ENCODE measurements at places on chromosomes 11 and 22.
A peak's percentile ranks its signal among the peaks of the same experiment; 100 is the strongest.

DNA sequence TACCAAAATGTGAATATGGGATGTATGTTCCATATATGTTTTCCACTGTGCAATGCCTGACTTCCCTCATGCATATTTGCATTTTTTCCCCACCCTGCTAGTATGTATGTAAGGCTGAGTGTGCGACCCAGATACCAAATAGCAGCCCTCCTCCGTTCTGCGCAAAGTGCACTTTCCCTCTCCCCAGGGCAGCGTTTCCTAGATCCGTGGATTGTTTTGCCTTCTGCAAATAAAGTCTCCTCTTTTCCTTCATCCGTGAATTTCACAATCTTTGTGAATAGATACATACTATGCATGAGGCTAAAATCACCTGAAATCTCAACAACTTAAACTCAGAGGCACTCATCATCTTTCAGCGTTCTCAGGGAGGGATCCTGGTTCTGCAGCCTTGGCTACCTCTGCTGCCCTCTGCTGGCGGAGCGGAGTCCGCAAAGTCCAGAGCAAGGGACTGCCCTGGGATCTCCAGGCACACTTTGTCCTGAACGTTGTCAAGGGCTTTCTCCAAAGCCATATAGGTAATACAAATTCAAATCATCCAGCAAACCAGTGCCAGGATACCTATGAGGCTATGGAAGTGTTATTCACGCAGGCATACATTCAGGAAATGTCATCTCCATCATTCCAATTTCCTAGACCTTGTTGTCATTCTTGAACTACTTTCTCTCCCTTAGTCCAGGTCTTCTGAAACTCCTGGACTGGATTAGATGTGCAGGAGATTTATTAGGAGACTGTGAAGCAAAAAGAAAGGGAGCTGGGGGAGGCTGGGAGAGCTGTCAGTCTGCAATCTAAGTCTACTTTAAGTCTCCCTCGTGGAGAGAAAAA is 53.1 kb downstream of the CNTF start:
- peak; percentile 6 for DNase-seq

GRCh38 chr11:69593851-69594250 is 47.1 kb upstream of the CCND1 start:
- no peak for DNase-seq

DNA sequence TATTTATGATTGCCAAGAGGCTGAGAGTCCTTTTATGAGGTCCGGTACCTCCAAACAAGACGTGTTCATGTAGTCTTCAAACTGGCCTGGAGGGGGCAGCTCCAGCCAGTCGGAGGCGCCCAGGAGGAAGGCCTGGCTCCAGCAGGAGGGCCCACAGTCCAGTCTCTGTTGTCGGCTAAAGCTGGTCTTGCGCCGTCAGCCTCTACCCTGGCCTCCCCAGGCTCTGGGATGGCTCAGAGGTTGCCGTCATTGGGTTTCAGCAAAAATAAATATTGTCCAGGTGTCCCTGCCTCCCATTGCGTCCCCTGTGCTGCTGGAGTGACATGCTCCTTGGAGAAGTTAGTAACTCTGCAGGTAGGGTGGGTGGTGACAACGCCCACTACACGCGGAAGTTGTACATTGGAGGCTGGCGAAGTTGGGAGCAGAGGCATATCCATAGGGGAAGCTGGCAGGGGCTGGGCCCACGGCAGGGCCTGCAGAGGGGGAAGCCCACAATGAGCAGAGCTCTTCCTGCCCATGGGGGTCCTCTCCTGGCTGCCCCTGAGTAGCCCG is 1.0 kb upstream of the SLC25A1 start:
- peak; percentile 63 for DNase-seq

DNA sequence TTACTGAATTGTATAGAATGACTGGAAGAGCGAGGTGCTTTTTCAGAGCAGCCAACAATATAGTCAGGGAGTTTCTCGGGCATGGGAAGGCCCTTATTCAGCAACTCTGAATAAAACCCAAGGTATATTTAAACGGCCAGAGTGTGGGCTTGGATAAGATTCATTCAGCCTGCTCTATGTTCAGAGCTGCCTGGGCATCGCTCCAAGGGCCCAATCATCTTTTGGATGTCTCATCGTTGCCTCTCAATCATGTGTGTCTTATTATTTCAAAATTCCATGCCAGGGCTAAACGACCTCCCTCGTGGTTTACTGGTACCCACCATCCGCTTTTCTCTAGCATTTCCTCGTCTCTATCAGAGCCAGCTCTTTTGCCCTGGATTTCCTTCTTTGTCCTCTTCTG is 19.5 kb upstream of the NTM start:
- no peak for DNase-seq

DNA sequence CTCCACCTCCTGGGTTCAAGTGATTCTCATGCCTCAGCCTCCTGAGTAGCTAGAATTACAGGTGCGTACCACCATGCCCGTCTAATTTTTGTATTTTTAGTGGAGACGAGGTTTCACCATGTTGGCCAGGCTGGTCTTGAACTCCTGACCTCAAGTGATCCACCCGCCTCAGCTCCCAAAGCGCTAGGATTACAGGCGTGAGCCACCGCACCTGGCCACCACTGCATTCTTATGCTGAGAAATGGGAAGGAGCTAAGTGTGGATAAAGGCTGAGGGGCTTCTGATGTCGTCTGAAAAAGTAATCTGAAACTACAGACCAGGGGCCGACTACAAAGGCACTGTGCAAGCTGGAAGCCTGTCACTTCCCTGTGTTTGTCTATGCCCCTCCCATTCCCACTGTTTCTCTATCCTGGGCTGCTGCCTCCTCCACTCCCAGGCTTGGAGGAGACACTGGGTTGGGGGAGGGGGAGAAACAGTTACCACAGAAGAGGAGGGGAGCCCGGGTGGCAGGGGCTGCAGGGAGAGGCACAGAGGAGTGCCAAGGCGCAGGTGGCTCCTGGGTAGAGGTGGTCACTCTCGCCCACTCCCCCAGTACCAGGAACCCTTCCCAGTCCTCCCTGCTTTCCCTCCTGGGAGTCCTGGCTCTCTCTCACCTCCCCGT is 2.9 kb upstream of the MTA2 start:
- no peak for DNase-seq

DNA sequence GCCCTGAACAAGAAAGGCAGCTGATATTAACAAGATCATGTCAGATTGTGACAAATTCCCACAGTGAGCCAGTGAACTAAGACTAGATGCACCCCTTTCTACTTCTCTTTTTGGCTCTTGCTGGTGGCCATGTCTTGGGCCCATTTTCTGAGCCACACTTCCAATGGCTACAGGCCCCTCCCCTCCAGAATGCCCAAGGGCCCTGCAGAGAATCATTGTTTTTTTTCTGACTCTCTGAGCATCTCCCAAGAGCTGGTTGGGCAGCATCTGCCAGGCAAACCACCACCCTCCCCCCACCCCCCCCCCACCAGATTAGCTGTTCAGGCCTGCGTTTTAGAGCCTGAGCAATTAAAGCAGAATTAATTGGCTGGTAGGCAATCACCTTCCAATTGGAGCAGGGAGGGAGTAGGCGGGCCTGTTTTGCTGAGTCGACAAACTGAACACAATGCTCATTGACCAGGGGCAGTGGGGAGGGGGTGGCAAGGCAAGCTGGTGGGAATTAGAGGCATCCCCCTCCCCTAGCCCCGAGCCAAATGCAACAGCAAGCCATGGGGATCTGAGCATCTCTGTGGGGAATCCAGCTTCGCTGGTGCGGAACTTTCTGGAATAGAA is 541.4 kb downstream of the MN1 start:
- no peak for DNase-seq

GRCh38 chr11:32890843-32891656 is 1.6 kb upstream of the QSER1 start:
- no peak for DNase-seq

DNA sequence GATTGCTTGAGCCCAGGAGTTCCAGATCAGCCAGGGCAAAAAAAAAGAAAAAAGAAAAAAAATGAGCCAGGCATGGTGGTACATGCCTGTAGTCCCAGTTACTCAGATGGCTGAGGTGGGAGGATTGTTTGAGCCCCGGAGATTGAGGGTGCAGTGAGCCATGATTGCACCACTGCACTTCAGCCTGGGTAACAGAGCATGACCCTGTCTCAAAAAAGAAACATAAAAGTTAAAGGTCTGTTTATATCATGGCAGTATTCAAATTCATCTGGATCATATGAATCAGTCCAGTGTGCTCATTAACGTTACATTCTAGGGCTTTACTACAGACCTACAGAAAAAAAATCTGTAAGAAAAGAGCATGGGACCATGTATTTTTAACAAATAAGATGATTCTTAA is 13.9 kb downstream of the HSD17B12 start:
- no peak for DNase-seq

DNA sequence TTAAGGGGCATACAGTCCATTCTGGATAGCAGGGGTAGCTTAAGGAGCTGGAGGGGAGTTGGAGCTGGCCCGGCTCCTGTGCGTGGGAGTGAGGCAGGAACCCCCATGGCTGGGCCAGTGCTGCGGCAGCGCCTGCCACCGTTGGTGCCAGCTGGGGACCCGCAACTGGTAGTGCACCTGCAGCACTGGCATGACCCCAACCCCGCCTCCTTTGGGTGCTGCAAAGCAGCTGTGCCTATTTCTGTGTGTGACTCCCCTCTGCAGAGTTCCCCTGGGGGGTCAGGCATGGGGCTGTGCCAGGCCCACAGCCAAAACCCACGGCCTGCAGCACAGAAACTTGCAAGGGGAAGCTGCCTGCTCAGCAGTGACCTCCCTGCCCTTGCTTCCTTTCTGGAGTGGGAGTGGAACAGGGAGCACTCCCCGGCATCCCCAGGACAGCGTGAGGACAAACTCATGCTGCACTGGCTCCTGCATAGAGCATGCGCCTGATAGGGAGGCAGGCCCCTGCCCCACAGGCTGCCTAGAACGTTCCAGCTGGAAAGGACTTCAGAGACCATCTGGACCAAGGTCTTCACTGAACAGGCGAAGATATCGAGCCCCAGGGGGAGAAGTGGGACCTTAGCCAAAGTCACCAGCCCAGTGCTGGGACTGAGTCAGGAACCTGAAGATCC is 26.2 kb upstream of the RAB1B start:
- no peak for DNase-seq

GRCh38 chr11:69370984-69371709 is 77.2 kb downstream of the MYEOV start:
- no peak for DNase-seq

DNA sequence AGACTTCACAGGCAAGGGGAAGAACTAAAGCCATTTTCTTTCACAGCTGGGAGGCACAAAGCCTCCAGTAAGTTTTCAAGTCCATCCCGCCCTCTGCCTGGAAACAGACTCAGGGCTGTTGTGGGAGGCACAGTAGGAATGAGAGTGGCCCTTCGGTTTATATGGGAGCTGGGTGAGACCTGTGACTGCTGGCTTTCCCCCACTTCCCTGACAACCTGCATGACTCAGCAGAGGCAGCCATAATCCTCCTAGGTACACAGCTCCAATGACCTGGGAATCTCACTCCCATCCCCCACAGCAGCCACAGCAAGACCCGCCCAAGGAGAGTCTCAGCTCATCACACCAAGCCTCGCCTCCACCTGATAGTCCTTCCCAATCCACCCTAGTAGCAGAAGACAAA is 12.1 kb upstream of the TMEM45B start:
- no peak for DNase-seq

GRCh38 chr11:2789791-2790567 is 90.2 kb upstream of the KCNQ1OT1 start:
- no peak for DNase-seq

GRCh38 chr22:29574762-29575450 is 6.0 kb downstream of the NIPSNAP1 start:
- no peak for DNase-seq

DNA sequence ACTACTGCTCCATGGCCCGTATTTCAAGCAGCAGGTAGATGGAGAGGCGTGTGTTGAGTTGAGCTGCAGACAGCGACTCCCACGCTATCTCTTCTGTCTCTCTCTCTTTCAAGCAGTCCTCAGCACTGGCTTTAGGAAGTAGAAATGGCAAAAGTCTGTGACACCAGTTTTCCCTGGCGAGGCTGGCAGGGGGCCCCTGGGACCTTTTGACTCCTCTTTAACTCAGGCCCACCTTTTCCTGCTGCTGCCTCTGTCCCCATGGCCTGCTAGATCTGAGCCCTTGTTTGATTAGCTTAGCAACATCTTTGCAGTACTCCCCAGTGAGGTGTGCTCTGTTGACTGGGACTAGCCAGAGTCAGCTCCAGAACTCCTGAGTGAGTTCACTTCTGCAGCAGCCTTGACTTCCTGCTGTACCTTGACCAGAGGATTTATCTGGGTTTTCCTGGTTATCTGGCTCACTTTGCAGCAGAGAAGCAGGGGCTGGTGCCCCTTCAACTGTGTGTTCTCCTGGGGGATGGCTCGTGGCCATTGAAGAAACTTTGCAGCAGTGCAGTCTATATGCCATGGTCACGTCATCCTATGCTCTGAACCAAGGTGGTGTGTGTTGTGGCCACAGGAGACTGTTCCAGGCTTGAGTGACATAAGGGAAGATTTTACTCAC is 183.9 kb downstream of the DBX1 start:
- no peak for DNase-seq

DNA sequence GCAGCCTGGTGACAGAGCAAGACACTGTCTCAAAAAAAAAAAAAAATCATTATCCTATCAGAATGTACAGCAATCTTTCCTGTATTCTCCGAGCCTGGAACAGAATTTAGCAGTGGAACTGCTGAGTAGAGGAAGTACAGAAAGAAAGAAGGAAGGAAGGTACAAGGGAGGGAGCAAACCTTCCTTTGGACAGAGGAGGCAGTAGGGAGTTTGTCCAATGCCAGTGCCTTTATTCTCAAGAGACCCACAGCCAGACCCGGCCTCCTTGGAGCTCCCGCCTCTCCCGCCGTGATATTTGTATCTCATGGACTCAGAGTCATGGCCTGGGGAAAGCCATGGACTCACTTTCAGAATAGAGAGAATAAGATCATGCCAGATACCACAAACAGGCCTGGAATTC is 37.7 kb upstream of the LRRC55 start:
- no peak for DNase-seq
